SK-MEL-5 (cell line): ENCODE measurements at places on chromosomes 5 and 9.

DNA sequence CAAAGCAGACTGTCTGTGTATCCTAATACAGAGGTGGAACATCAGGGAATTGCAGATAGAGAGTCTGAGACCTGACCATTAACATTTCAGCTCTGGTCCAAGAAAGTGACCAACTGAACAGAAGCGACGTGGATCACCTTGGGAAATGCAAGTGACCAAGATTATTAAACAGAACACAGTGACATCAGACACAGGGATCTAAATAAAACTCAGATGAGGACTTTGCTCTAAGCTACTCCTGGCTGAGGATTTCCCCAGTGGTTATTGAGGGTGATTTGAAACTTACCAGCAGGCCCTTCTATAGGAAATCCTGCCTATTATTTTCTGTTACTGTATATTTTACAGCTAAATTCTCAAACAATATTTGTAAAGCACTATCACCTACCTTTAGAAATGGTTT lies 436.0 kb downstream of the TMEM38B start:
- DNase-seq: no peak

- DNase-seq: no peak
Observed at GRCh38 chr5:115977096-115977495, 14.8 kb downstream of the LVRN start.

GRCh38 chr9:111842313-111842712 lies 47.6 kb upstream of the SHOC1 start:
- peak; percentile 42 for DNase-seq

- peak; percentile 15 for DNase-seq
Observed at GRCh38 chr5:53545744-53546143, 14.7 kb upstream of the NDUFS4 start.

GRCh38 chr9:120920806-120921178 lies 5.8 kb downstream of the TRAF1 start:
- no peak for DNase-seq
